IPS-NIHi11 (cell line): ENCODE measurements at places on chromosomes 13 and 19.

GRCh38 chr19:44603201-44603945 is 10.0 kb upstream of the IGSF23 start:
- DNase-seq, result no peak

DNA sequence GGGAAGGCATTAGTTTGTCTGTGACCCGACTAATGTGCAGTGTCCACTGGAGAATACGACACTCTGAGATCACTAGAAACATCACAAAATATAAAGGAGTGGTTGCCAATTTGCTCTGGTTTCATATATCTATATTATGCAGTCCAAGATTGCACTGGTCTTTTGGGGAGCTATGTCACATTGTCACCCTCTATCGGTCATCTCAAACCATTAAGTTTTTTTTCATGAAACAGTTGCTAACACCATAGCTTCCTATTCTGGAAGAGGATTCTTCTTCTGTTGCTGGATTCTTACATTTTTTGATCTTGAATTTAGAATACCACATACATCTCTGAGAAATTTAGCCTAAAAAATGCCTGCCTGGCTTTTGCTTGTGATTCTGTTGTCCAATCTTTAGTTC is 168.6 kb downstream of the LACC1 start:
- DNase-seq, result no peak

DNA sequence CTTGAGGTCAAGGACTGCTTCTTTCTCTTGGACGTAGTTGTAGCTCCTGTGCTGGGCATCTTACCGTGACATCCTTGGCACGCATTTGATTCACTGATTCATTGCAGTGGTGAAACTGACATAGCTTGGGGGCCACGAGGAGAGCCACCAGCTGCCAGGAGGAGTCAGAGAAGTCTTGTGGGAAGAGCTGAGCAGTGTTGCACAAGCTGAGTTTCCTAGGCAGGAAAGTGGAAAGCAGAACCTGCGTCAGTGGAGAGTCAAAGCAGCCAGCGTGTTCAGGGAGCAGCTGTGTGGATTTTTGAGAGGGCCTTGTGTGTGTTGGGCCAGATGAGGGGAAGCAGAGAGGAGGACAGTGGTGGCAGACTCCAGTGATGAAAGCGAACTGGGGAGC is 5.3 kb upstream of the GPR183 start:
- DNase-seq, result no peak

DNA sequence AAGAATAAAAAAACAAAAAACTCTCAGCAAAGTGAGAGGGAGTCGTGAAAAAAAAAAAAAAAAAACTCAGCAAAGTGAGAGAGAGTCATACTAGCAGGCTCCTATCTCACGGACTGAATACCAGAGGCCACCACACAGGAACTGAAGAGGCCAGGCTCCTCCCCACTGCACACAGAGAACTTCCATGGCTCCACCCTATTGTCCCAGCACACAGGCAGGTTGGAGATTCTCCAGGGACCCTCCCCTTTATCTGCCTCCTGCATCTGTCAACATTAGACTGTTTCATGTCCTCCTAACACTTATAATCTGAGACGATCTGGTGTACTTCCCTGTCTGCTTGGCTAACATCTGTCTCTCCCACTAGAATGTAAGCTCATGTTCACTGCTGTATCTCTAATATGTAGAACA is 37.0 kb upstream of the FARP1 start:
- no peak for DNase-seq

GRCh38 chr13:114058051-114058867 is 74.2 kb downstream of the RASA3 start:
- no peak for DNase-seq

DNA sequence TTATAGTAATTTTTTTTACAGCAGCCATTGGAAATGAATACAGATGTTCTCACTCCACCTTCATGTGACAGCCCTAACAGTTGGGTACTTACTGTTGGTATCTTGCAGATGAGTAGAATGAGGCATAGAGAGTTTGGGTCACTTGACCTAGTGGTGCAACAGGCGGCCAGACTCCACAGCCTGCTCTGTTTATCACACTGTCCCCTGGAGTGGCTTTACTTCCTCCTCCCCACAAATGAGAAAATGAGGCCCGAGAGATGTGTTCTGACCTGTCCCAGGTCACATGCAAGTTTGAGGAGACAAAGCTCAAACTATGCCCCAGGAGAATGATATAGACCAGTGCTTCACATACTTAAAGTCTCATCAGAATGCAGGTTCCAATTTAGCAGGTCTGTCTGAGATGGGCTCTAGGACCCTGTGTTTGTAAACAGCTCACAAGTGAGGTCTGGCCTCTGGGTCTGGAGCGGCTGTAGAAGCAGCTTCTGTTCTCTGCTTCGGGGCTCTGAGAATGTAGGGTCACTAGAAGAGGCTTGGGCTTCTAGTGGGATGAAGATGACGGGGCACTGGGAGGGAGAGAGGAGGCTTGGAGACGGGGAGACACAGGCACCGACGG is 37.4 kb upstream of the RCBTB2 start:
- DNase-seq, result no peak

DNA sequence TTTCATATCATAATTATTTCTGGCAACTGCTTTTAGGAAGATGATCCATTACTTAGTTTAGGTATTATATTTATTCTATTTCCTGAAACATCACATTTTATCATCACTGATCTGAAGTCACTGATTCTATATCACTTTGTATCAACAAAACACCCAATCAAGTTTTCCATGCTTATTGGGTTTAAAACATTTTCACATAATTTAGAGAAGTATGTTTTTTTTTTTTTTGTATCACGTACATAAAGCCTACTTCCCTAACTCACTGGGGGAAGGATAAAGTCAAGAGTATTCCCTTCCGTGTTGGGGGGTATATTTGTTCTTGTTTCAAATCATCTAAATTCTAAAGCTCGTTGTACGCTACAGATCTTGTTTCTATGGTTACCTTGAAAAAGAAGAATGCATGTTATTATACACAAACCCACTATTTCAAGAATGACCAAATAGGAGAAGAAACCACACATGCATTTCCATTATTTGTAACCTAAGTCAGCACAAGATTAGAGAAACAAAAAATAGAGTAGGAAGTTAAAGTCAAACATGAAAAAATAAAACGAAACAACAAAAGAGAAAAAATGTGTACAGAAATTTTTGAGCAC is 637.2 kb upstream of the MIR17HG start:
- DNase-seq, result no peak

DNA sequence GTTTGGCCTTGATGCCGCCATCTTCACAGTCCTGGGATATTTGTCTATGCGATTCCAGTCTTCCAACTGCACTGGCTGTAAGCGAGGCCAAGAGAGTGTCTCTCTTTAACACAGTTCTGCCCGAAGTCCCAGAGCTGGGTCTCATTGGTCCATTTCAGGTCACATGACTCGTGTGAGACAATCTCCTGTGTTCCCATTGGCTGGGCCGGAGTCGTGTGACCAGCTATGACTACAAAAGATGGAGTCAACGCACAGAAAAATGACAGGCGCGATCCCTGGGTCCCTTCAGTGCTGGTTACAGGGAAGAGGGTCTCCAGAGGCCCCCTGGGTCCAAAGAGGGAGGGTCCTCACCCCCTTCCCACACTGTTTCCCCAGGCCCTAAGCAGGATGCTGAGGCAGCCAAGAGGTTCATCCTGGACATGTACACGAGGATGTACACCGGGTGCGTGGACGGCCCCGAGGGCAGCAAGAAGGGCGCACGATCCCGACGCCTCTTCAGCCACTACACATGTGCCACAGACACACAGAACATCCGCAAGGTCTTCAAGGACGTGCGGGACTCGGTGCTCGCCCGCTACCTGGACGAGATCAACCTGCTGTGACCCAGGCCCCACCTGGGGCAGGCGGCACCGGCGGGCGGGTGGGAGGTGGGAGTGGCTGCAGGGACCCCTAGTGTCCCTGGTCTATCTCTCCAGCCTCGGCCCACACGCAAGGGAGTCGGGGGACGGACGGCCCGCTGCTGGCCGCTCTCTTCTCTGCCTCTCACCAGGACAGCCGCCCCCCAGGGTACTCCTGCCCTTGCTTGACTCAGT is 15.9 kb upstream of the S1PR4 start:
- peak; percentile 43 for DNase-seq

- no peak for DNase-seq
Measured at GRCh38 chr13:41974262-41974900, 13.5 kb upstream of the VWA8 start.

GRCh38 chr19:24062190-24062589 is 24.8 kb upstream of the ZNF254 start:
- no peak for DNase-seq

- no peak for DNase-seq
Measured at GRCh38 chr19:16359964-16360363, 35.3 kb downstream of the KLF2 start.

DNA sequence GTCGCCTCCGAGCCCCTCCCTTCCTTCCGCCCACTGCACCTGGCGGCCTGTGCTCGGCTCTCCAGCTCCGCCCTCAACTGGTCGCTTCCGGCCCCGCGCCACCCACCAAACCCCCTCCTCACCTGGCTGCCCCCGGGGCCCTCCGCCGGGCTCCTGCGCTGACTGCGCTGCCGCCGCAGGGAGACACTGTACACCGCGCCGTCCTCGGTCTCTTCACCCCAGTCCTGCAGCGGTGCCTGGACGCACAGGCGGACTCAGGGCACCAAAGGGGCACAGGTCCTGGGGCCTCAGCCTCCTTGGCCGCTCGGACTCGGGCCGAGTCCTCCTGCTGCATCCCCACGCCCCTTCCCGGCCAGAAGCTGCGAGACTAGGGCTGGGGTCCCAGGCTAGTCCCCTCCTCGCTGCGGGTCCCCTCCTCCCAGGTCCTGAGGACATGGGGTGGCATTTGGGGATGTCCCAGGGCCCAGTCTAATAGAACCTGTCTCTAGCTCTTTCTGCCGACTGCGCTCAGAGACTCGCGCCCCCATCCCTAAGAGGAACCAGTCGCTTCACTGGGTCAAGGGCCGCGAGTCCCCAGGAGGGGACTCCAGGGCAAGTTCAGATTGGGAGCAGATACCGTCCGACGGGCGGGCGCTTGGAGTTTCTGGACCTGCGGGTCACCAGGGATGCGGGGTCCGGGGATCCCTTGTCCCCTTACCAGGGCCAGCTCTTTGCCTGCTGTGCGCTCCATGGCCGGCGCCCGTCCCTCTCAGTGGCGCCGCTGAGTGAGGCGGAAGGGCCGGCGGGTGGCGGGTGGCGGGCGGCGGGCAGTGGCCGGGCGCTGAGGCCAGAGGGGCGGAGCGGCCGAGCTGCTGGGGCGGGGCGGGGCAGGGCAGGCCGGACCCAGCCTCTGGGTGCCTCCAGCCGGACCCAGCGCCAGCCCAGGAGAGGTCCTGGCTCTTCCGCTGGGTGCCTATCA is at the start of gene RGL3:
TSS of gene RGL3 (minus strand) at position 766 of the 958 bp plus-strand sequence. CDS start at position 730, 36 bp downstream.
- peak; percentile 75 for DNase-seq

DNA sequence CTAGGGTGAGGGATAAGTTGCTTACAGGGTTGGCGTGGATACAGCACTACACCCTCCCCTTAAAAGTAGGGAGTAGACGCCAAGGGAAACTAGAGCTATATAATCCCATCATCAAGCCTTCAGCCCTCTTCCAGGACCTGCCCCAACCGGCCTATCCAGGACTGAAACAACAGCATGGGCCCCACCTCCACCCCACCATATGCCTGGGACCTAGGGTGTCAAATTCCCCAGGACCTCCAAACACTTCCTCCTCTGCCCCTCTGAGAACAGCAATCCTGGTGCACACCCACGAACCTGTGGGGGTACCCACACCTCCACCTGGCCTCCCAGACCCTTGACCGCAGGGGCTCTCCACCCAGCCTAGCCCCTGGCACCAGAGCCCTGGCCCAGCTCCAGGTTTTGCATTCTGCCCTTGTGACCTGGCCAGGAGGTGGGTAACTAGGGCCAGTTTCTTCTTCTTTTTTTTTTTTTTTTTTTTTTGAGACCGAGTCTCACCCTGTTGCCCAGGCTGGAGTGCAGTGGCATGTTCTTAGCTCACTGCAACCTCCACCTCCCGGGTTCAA is 1.4 kb upstream of the CYP2F1 start:
- no peak for DNase-seq

- no peak for DNase-seq
Measured at GRCh38 chr13:63512095-63512494, 2096.4 kb upstream of the PCDH20 start.

GRCh38 chr13:113726961-113727411 is 32.0 kb upstream of the TMEM255B start:
- DNase-seq, result no peak

DNA sequence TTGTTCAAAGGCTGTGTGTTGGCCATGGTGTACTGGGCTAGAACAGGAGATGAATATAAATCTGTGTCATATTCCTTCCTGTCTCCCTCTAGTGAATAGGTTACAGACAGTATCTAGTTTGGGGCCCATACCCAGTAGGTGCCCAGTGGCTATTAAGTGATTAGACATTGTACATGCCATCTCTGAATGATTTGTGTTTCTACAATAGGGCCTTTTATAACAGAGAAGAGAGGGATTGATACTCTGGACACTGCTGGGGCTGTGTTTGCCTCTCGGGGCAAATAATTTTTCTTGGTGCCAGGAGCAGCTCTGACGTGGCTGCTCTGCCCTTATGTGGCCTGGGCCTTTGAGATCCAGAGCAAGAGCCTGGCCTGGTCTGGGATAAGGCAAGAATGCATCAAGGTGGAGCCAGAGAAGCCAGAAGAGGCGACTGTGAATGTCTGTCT is 403.1 kb downstream of the SPRY2 start:
- DNase-seq, result no peak

- DNase-seq, result no peak
Measured at GRCh38 chr13:20411638-20412342, 113.9 kb downstream of the CRYL1 start.

GRCh38 chr13:79663435-79663834 is 182.5 kb downstream of the NDFIP2 start:
- no peak for DNase-seq

- no peak for DNase-seq
Measured at GRCh38 chr13:50679321-50679720, 164.2 kb downstream of the DLEU7 start.

DNA sequence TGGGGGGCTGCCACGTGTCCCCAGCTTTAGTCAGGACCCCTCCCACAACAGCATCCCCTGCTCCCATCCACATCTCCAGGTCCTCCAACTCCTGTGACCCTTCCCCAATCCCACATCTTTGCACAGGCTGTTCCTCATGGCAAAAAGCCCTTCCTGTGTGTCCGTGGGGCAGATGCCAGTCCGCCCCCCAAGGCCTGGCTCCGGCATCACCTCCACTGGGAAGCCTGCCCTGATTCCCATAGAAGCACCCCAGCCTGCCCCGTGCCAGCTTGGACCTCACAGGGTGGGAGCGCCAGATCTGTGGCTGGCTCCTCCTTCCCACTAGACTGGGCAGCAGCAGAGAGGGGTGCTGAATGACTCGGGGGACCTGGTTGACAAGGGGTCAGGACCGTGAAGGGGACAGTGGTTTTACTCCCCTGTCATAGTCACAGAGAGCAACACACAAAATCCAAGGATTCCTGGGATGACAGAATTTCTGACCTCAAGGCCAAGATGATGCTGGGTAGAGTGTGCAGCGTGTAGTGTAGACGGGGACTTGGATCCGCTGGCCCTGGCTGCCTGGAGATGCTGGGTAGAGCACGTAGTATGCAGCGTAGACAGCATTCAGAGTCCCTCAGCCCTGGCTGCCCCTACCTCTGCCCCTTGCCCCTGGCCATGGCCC is 13.3 kb downstream of the KLF2 start:
- DNase-seq, result no peak

- no peak for DNase-seq
Measured at GRCh38 chr13:29594303-29594709, 1.2 kb downstream of the SLC7A1 start.
